Activated CD8-positive, alpha-beta memory T cell treated with anti-CD3 and anti-CD28 coated beads for 4 hours (primary cell): ENCODE measurements at places on chromosomes 12 and 14.

- DNase-seq, result no peak
Observed at GRCh38 chr12:41365653-41366171, 177.6 kb downstream of the PDZRN4 start.

- DNase-seq, result no peak
Observed at GRCh38 chr12:110845339-110845682, 1.5 kb upstream of the CCDC63 start.

DNA sequence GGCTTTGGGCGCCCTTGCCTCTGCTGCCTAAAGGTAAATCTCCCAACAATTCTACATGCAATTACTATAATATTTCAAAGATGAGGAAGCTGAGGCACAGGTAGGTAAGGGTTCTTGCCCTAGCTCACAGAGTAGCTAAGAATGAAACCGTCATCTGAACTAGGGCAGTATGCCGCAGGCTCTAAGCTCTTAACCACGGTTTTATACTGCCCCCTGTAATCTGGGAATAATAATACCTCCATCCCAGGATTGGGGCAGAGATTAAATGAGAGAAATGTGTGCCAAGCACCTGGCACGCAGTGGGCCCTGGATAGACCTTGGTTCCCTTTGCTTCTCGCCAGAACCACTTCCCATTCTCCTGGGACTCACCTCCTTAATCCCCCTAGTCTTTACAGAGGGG is 1.5 kb upstream of the HRK start:
- no peak for DNase-seq

GRCh38 chr12:11681207-11681606 is 31.7 kb downstream of the ETV6 start:
- DNase-seq, result no peak

DNA sequence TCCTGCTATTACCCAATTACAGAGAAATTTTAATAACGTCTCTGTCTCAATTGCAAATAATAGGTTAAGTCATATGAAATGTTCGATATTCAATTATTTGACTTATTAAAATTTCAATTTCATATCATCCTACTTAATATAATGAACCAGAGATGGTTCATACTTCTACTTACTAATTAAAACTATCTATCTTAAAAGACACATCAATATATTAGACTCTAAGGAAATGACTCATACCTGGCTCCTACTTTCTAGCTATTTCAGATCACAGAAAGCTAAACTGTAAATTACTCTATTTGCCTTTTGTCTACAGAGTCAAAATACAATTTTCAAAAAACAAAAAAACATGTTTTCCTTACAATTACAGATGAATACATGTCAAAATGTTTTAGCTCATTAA is 99.6 kb downstream of the CAPZA3 start:
- DNase-seq, result no peak

- DNase-seq, result no peak
Observed at GRCh38 chr12:42450248-42450647, 124.3 kb downstream of the PPHLN1 start.

- DNase-seq, result no peak
Observed at GRCh38 chr12:111519083-111519482, 80.0 kb downstream of the ATXN2 start.
